ENCODE measurements at places on chromosomes 5 and 9.

- no peak for DNase-seq
Measured at GRCh38 chr9:83153030-83153429, 90.1 kb upstream of the RASEF start.

DNA sequence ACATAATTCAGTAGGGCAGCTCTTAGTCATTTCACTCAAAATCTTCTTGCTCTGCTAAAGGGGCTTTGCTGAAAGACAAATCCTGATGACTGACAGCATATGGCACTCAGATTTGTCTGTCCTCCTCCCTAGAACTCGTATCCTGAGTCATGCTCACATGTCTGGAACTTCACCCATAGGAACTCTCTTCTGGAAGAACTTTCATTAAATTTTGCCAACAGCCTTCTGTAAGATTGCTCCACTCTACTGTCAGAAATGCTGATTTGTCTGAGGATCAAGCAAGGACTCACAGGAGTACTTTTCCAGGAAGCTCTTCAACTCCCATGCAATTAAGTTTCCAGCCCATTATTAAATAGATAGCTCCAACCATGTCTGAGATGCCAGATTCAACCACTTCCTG is 59.8 kb upstream of the SNX2 start:
- no peak for DNase-seq

DNA sequence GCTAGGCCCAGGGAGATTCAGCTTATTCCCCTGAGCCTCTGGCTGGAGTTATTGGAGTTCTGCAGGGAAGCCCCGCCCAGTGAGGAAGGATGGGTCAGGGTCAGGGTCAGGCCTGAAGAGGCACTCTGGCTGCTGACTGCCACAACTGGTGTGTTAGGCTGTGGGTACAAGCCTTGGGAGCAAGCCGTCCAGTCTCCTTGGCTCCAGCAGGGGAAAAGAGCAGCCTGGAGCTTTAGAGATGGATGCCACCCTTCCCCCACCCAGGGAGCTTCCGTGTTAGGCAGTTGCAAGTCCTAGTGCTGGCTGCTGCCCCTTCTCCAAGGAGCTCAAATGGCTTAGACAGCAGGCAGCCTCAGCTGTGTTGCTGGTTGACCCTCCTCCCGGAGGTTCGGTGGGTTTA is 34.4 kb upstream of the TAF11L2 start:
- no peak for DNase-seq

- no peak for DNase-seq
Measured at GRCh38 chr9:94802251-94802650, 75.8 kb downstream of the AOPEP start.

DNA sequence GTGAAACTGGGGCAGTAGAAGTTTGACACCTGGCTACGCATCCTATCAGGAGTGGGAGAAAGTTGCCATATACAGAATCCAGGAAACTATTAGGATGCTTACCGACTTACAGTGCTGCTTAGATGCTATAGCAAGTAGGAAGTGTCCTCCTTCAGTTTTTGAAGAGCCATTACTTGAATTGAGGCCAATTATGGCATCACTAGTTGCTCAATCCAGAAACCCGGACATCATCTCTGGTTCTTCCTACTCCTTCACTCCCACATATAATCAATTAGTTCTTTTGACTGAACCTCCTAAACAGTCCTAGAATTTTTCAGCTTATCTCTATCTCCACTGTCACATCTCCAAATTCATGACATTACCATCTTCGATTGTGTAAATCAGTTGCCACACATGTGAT is 41.8 kb upstream of the UGCG start:
- DNase-seq: no peak

DNA sequence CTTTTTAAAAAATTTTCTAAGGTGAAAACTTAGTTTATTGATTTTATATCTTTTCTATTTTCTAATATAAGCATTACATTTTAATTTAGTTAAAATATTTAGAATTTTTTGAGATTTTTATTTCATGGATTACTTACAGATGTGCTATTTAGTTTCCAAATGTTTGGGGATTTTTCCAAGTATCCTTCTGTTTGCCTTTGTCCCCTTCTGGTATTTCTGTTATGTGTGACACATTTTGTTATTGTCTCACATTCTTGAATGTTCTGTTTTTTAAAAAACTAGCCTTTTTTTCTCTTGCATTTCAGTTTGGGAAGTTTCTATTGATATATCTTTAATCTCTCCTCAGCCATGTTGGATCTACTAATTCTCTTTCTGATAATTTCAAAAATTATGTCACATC is 234.9 kb downstream of the FAM170A start:
- no peak for DNase-seq

DNA sequence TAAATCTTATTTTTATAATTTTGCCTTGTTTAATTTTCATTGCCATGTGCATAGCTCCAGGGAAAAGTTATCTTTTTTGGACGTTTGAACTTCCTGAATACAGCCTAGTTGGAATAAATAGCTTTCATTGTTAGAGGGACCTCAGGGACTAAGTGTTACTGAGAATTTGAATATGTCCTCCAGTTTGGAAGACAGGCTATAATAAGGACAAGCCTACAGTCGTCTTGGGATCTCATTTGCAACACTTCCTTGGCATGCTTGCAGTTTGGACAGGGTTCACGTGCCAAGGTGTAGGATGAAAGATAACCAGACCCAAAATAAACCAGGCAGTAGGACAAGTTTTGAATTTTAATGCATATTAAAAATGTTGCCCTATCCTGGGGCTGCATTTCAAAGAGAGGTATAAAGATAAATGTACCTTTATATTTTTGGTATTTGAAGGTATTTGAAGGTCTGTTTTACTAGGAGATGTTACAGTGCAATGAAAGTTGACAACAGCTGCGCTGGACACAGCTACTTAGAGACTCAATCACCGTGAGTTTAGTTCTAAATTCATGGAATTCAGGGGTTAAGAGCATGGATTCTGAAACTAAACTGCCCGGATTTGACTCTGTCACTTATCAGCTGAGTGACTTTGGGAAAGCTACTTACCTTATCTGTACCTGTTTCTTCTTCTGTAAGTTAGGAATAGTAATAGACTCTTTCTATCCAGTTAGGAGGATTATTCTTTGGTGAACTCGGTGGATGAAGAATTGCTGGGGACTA is 134.1 kb downstream of the ACTBL2 start:
- no peak for DNase-seq

GRCh38 chr5:136677217-136677616 is 311.9 kb upstream of the TRPC7 start:
- no peak for DNase-seq

GRCh38 chr5:87784311-87784710 is 371.6 kb upstream of the CCNH start:
- DNase-seq: no peak

GRCh38 chr9:24044576-24044975 is 218.5 kb upstream of the ELAVL2 start:
- no peak for DNase-seq

DNA sequence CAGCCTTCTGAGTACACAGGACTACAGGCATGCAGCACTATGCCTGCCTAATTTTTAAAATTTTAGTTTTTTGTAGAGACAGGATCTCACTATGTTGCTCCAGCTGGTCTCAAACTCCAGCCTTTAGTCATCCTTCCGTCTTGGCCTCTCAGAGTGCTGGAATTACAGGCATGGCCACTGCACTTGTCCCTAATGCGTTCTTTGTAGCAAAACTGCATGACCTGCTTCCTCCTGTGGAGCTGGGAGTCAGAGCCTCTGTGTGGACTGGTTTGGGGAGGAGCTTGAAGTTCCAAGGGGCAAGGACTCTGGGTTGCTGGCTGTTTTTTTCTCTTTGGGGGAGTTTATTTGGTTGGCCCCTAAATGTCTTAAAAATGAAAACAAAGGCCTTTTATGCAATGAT is 22.7 kb upstream of the ANKRD34B start:
- DNase-seq: no peak

DNA sequence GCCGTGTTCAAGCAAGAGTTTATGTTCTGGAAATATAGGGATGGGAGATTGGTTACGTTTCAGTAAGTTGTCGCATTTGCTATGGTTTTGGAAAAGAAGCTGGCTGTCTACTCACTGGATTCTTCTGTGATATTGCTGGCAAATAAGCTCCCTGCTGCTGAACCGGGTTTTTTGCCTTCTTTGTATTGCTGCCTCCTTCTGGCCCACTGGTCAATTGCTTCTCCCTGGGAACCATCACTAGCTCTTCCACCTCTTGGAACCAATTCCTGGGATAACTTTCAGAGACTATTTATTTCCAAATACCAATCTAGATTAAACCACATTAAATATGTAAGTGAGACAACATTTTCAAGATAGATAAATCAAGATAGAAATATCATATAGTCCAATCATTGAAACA is 43.0 kb downstream of the NUDT12 start:
- DNase-seq: no peak

DNA sequence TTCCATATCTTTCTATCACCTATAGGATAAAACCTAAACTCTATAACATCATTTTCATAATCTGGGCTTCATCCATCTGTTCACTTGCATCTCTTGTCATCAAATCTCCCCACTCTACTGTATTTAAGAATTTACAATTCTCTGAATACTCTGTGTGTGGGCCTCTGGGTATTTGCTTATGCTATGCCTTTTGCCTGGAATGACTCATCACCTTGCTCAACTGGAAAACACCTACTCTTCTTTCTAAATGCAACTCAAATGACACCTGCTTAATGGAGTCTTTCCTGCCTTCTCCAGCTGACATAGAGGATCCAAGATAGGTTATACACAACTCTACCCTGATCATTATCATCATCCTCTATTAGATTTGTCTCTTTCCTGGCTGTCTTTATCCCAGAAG is 421.7 kb downstream of the SPATA31D1 start:
- no peak for DNase-seq

GRCh38 chr5:61612431-61612830 is 280.4 kb downstream of the ZSWIM6 start:
- DNase-seq: no peak

GRCh38 chr9:119179701-119180100 is 189.5 kb downstream of the BRINP1 start:
- no peak for DNase-seq

DNA sequence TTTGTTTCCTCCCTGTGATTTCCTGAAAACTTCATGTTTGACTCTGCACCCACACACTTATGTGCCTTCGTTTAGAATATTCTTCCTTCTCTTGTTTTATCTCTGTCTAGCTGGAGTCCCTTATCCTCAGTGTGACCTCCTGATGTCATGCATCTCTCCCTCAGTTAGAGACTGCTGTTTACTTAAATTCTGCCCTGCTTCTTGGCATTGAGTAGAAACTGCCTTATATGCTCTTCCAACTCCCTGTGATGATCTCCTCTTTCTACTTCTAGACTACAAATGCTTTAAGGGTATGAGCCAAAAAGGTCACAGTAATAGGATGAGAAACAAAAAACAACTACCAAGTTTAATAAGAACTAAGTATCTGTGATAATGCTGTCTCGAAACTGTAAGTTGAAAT is 12.2 kb downstream of the FGF10 start:
- DNase-seq: no peak

DNA sequence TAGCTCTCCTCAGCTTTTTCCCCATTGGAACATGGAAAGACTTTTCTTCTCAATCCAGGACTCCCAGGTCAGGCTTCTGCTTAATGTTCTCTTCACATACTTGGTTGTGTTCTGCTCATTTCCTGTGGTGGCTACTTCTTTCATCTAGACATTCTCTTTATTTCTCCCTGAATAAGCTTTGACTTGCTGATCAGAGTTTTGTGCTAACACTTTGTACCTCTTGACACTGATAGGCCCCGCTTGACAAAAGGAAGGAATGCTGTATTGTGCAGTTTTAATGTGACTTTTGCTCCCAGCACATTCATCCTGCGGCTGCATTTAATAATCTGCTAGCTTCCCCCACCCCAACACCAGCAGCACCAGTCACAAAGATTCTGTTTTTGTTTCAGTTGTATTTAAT is 90.9 kb upstream of the MINAR2 start:
- no peak for DNase-seq

DNA sequence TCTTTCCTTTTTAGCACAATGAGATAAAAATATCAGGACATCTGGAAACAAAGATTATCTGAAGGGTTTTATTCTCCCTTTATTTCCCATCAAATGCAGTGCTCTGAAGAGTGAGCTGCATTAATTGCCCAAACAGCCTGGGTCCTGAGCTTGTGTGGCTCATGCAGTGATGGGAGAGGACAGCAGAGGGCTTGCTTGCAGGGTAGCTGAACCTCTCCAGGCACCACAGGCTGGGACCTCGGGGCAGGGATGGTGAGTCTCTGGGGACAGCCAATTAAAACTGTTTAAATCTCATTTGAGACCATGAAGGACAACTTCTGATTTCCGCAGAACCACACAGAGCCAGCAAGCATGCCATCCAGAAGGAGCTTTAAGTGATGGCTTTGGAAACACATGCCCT is 71.2 kb downstream of the PLAC8L1 start:
- no peak for DNase-seq

GRCh38 chr9:38214432-38214831 is 145.4 kb upstream of the SHB start:
- no peak for DNase-seq

DNA sequence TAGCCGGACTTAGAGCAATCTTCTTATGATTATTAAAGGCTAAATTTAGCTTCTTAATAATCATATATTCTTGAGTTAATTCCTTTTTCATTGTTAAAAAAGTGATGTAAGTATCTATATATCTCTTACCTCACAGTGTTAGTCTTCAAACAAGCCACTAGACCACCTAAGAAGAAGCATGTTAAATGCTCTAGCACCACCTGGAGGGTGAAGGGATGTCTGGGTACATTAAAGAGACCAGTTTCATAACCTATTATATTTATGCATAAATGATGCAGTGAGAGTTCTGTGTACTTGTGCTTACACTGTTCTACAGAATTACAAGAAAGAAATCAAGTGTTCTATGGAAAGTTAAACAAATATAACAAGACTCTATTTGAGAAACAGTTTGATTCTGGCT is 55.9 kb upstream of the SLCO6A1 start:
- DNase-seq: no peak

- DNase-seq: no peak
Measured at GRCh38 chr5:15880201-15880600, 299.4 kb downstream of the MARCHF11 start.

GRCh38 chr5:59943452-59944113 is 50.1 kb upstream of the PDE4D start:
- DNase-seq: no peak

DNA sequence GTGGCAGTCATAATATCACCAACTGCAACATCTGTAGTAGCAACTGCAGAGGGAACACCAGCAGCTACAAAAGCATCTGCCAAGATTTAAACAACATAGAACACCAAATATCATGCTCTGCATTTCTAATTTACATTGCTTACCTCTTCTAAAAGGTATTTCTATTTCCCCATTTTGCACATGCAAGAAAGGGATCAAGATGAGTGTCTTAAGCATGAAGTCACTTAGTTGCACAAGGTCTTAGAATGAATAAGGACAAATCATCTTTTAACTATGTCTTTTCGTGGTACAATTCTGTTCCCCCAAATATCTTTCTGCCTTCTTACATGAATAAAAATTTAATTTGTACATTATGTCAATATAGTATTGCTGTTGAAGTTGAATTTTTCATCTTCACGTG is 1746.4 kb downstream of the EFNA5 start:
- no peak for DNase-seq

DNA sequence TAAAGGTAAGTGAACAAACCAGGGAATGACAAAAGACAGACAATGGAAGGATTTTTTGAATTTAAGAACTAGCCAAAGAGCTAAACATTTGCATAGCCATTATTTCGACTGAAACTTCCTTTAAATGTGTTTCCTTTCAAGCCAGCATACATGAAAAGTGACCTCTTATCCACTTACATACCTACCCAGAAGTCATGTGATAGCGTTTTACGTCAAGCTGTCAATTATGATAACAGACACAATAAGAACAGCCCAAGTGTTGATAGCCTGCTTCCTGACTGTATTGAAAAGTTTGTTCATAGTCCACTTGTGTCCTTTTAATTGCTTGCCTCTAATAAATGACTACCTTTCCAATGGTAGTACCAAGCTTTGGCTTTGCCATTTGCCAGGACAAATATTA is 206.0 kb downstream of the NFIB start:
- DNase-seq: no peak
